Lower lobe of right lung (tissue), 2 donors: ENCODE measurements at places on chromosomes 11 and 22. TPM values are rescaled to one million over a fixed set of nuclear protein-coding genes. Genes with fewer than 3 reads are reported as not detected.
A peak's percentile ranks its signal among the peaks of the same experiment; 100 is the strongest.

The RAB39A gene
- total RNA-seq = 3.1 TPM

The TMPRSS13 gene
- 7.0 TPM for total RNA-seq

The LYVE1 gene
- total RNA-seq = 95.2 TPM

The RFPL1 gene
- total RNA-seq = not detected

The MYOD1 gene
- total RNA-seq = not detected

The HMOX1 gene
- total RNA-seq = 68.3 TPM

- DNase-seq = peak; percentile 15
Measured at GRCh38 chr11:17765356-17766072, 30.9 kb downstream of the KCNC1 start.

DNA sequence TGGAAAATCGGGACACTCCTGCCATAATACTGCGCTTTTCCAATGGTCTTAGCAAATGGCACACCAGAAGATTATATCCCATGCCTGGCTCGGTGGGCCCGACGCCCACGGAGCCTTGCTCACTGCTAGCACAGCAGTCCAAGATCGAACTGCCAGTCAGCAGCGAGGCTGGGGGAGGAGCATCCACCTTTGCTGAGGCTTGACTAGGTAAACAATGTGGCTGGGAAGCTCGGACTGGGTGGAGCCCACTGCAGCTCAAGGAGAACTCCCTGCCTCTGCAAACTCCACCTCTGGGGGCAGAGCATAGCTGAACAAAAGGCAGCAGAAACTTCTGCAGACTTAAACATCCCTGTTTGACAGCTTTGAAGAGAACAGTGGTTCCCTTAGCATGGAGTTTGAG lies 15.6 kb downstream of the PTH start:
- DNase-seq = no peak

DNA sequence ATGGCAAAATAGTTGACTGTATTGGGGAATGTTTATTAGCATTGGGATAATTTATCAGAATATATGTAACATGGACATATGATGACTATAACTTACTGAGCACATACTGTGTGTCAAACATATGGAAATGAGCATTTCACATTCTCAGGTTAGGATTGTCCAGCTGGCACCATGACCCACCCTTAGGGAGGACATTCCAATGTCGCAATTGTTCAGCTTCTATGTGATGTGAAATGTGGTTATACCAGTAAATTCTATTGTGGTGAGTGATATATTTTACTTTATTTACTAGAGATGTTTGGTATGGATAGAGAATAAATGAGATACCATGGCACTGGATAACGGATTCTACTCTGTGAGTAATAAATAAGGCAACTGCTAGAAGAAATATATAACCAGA lies 50.4 kb downstream of the OR4A47 start:
- DNase-seq = no peak

- DNase-seq = no peak
Measured at GRCh38 chr11:103789952-103790351, 246.5 kb upstream of the DDI1 start.

DNA sequence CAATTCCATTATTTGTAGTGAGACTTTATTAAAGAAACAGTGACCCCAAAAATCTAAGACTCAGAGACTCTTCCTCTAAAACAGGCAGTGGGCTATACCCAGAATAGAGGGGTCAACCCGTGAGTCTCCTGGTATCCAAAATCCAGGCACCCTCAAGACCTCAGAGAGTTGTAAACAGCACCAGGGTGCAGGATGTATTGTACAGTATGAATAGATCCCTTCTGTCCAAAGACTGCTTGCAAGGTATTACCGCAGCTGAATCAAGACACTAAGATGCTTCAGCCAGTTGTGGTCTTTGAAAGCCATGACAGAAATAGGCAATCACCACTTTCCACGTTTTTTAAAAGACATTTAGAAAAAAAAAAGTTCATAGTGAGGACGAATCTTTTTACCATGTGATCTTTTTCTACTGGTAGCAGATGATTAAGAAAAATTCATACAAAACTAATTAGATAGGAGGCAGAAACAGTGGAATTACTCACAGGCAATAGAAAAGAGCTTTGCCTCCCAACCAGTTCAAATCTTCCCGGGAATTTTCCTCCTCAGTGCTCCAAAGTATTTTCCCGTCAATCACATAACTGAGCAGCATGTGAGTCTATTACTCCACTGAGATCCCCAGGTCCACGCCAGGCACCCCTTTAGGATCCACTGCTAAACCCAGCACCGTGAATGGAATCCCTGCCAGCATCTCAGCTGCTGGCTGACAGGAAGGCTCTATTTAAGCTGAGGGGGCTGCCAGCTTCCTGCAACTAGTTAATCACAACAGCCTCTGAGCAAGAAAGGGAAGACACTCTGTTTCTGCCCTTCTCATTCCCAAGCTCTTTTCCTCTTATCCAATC lies 113.1 kb downstream of the ETS1 start:
- no peak for DNase-seq

GRCh38 chr11:10304495-10305261 lies at the start of gene ADM:
ADM (plus strand) TSS chr11:10305073; CDS start chr11:10305701, 628 bp downstream.
- peak; percentile 89 for DNase-seq

DNA sequence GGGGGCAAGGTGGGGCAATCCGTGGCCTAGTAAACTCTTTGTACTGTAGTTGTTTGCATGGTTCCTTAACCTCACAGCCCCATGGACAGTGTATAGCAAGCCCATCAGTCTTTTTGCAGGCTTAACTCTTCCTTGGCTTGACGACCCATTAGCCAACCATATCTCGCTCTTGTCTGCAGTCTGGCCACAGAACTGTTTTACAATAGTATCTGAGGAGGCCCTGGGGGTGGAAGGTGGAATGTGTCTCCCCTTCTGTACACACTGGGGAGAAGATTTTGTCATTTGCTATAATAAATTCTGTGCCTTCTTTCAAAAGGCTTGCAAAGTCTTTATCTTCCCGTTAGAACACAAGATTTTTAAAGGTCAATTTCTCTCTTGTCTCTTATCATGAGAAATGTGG lies 190.3 kb upstream of the NARS2 start:
- DNase-seq = no peak

GRCh38 chr22:26536056-26536761 lies 23.9 kb upstream of the TFIP11 start:
- DNase-seq = no peak

GRCh38 chr11:18288911-18289310 lies 22.8 kb downstream of the SAA1 start:
- no peak for DNase-seq

DNA sequence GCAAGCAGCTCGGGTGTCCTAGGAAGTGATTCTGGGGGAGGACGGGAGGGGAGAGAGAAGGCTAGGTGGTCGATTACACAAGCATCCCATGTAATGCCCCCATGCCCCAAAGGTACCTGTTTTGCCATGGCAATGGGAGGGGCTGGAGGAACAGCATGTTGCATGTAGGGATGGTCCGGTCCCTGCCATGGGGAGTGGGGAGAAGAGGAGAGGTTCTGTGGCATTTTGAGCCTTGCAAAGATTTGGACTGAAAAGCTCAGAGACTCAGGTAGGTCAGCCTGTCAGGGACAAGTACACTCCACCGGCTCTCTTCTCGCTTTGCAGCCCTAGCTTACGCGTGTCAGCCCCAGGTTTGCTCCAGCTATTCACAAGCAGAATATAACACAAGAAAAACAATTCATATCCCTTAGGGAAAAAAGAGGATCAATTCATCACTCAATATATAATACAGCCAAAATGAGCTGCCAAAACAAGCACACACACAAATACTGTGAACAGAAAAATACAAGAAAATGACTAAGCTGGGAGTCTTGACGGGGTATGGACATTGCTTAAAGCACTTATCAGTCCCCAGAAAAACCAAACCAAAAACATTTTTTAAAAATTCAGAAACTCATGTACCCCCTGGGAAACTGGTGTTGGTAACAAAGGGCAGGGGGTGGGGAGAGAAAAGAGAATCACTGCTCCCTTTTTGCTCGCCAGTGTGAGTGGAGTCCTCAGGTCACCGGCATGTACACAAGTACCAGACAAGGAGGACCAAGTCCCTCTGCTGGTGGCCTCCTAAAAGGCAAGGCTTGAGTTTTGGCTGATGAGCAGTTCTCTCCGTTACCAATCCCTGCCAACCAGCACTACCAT lies 21.6 kb downstream of the APOL5 start:
- no peak for DNase-seq

DNA sequence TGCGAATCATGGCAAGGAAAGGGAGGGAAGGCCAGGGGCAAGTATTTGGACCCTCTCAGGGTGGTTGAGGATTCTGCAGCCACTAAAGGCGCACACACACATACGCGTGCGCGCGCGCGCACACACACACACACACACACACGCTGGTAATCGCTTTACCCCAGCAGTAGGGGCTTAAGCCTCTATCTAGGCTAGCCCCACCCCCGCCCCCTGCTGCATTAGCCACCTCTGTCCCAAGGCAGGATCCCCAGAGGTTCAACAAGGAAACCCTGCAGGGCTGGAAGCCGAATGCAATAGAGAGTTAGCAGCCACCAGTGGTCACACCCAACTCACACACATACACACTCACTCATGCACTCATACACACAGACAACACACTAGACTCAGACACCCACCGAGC lies 28.6 kb upstream of the ELFN2 start:
- no peak for DNase-seq

DNA sequence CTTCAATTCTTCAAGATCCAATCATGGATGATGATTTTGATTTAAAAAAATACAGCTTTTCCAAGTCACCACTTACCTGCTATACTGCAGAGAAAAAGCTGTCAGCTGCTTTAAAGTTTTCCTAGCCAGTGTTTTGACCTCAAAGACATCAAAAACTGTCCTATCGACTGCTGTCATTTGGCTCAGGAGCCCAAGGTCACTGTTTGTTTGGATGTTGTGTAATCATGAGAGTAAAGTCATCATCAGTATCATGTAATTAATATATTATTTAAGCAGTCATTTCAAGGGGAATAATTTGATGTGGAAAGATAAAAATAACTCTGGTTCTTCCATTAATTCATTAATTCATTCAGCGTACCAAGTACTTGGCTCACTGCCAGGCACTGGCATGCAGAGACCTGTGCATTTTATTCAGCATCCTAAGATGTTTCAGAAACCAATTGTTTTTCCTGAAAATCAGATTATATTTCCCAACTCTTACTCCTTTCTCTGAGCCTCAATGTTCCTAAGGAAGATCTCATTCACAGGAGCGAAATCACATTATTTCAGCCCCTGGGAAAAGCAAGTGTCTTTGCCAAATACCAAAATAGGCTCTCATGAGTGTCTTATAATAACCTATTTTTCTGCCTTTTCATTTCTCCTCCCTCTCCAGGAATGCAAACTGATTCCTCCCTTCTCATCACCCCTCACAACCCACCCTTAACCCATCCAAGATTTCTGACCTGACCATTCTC lies 59.9 kb downstream of the SLC1A2 start:
- no peak for DNase-seq
